ENCODE measurements at places on chromosomes 6 and 20. TPM values are rescaled to one million over a fixed set of nuclear protein-coding genes. Genes with fewer than 3 reads are reported as not detected.

Gene SLC16A10
- 32.7 TPM for total RNA-seq

- H3K4me1 ChIP-seq = peaks cover 14% of the 10 kb centered on the region
- no peak for DNase-seq
- no peak overlapping the region for H3K27ac ChIP-seq
- no peaks in the 10 kb centered on the region for H3K36me3 ChIP-seq
- H3K4me3 ChIP-seq = no peak overlapping the region
- H3K27me3 ChIP-seq = peaks cover 76% of the 10 kb centered on the region
Observed at GRCh38 chr6:104941729-104942091, 15.2 kb upstream of the LIN28B start.

DNA sequence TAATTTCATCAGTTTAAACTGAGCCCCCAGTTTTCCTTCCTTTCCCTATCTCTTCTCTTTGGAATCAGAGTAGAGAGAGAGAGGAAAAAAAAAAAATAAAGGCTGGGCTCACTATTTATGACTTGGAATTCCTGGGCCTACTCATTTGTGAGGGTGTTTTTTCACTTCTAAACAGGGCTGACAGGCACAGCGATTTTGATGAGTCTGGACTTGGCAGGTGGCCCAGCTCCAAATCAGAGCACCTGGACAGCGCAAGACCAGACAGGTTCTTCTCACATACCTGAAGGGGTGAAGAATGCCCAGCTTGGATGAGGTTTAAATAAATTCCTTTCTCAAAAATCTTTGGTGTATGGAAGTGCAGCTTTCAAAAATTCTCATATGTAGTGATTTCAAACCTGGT, 122.2 kb downstream of the KIF13A start:
- DNase-seq = no peak
- no peaks in the 10 kb centered on the region for H3K4me1 ChIP-seq
- peak overlapping the region; percentile 80 for H3K27ac ChIP-seq
- no peaks in the 10 kb centered on the region for H3K36me3 ChIP-seq
- H3K4me3 ChIP-seq = no peak overlapping the region

DNA sequence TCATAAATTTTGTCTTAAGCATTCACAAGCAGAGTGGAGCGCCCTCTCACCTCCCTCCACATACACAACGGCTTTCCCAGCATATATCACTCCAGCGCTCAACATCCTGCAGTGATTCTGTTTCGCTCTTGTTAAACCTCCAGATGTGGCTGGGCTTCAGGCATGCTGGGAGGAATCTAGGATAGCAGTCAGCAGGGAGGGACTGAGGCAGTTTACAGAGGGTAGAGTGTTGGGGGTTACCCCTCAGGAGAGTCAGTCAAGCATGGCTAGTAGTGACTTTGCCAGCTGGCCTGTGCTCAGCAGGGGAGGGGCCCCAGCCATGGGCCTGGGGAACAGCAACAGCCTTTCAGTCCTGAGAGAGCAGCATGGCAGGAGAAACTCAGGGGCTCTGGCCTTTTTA, 161.4 kb upstream of the FLRT3 start:
- H3K27me3 ChIP-seq = no peaks in the 10 kb centered on the region
- no peak overlapping the region for H3K4me3 ChIP-seq
- H3K4me1 ChIP-seq = no peaks in the 10 kb centered on the region
- no peak overlapping the region for H3K27ac ChIP-seq
- DNase-seq = no peak

DNA sequence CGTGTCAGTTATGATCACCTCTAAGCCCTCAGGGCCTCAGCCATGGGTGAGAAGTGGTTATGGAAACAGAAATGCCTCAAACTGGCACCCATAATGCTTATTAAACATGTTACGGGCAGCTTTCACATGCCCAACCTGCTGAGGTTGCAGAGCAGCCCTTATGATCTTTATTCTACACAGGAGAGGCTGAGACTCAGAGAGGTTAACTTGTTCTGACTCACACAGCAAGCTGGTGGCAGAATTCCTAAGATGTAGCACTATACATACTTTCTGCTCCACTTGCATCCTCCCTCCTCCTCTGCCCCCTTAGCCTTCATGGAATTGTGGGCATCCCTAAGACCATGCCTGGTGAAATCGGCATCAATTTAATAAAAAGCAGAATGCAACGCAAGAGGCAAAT, 34.7 kb upstream of the IGF2R start:
- no peak overlapping the region for H3K4me3 ChIP-seq
- H3K27me3 ChIP-seq = no peaks in the 10 kb centered on the region

DNA sequence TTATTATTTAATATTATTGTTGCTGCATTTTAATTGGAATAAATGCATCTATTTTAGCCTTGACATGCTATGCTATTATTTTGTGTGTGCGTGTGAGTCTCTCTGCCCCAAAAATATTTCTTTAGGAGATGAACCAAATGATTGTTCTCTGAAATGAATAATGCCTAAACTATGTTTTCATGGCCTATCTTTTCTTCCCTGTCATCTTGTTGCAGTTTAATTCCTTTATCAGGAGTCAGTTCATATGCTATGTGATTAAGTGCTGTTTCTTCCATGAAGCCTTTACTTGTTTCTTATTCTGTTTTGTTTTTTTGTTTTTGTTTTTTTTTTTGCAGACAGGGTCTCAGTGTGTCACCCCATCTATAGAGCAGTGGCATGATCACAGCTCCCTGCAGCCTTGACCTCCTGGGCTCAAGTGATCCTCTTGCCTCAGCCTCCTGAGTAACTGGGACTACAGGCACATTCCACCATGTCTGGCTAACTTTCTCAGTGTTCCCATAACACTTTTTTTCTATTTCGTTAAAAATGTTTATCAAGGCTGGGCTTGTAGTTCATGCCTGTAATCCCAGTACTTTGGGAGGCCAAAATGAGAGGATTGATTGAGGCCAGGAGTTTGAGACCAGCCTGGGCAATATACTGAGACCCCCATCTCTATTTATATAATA, 25.7 kb downstream of the TPX2 start:
- no peak overlapping the region for H3K27ac ChIP-seq
- DNase-seq = no peak
- H3K4me3 ChIP-seq = no peak overlapping the region
- no peaks in the 10 kb centered on the region for H3K36me3 ChIP-seq
- H3K4me1 ChIP-seq = no peaks in the 10 kb centered on the region

Gene PHF20
- 48.1 TPM for total RNA-seq

DNA sequence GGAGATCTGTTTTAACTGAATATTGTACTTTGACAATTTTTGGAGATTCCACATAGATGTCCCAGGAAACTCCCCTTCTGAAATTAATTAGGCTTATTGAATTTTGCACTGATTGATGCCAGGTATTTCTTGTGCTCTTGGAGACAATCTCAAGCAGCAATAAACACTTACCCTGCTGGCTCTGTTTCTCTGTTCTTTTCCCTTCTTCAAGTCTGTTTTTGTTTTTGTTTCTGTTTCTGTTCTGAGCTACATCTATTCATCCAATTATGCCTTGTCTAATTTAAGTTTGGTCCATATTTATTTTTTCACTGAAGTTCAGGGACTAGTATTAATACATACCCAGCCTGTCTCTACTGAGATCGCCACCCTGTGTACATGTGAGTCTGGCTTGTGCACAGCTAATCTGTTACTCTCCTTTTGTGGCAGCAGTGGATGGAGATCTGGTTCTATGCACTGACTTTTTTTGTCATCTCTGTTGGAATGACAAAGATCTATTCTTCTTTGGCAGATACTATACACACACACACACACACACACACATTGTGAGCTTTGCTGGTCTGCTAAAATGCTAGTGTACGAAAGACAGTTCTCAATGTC, 51.9 kb downstream of the IL22RA2 start:
- H3K4me1 ChIP-seq = no peaks in the 10 kb centered on the region
- no peaks in the 10 kb centered on the region for H3K27me3 ChIP-seq
- H3K27ac ChIP-seq = no peak overlapping the region
- H3K36me3 ChIP-seq = no peaks in the 10 kb centered on the region
- no peak overlapping the region for H3K4me3 ChIP-seq

Gene LST1
- total RNA-seq = 18.9 TPM

Gene ARFGEF3
- total RNA-seq = 3.9 TPM

GRCh38 chr6:52207066-52207465, 20.9 kb downstream of the IL17A start:
- no peak overlapping the region for H3K4me3 ChIP-seq
- H3K36me3 ChIP-seq = no peaks in the 10 kb centered on the region
- H3K27ac ChIP-seq = no peak overlapping the region
- no peaks in the 10 kb centered on the region for H3K4me1 ChIP-seq
- peaks cover 4% of the 10 kb centered on the region for H3K27me3 ChIP-seq

Data from tibial nerve (tissue), 4 donors.